Head of caudate nucleus (tissue), 42 donors: ENCODE measurements at places on chromosomes 2 and 18.
A peak's percentile ranks its signal among the peaks of the same experiment; 100 is the strongest.

- DNase-seq = no peak
Observed at GRCh38 chr2:43358410-43359201, 132.2 kb upstream of the ZFP36L2 start.

DNA sequence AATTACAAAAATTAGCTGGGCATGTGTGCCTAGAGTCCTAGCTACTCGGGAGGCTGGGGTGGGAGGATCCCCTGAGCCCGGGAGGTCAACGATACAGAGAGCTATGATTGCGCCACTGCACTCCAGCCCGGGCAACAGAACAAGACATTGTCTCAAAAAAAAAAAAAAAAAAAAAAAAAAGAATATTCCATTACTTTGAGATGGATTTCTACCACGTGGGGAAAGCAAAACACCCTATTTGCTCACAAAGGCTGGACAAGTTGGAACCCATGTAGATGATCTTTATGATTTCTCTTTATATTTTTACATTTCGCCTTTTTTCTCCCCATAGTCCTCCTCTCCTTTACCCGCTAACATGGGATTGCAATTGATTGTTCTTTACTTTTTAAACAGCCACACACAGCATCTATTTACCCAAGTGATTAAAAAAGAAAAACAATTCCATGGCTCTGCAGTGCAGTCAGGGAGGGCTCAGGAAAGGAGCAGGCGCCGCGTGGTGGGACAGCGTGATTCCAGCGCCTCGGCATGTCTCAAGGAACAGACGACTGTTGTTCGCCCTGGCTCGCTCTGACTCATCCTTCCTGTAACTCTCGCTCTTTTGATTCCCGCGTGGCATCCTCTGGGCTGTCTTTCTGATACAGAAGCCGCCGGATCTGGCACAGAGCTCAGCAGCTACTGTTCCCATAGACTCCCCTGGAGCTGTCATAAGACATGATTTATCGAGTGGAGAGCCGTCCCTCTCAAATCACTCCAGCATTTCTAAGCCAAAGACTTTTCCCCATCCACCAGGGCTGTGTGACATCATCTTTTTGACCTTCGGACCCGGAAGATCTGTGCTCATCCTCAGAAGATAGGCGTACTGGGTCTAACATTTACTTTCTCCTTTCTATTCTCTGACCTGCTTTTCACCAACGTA lies 230.4 kb upstream of the AGAP1 start:
- peak; percentile 91 for DNase-seq

DNA sequence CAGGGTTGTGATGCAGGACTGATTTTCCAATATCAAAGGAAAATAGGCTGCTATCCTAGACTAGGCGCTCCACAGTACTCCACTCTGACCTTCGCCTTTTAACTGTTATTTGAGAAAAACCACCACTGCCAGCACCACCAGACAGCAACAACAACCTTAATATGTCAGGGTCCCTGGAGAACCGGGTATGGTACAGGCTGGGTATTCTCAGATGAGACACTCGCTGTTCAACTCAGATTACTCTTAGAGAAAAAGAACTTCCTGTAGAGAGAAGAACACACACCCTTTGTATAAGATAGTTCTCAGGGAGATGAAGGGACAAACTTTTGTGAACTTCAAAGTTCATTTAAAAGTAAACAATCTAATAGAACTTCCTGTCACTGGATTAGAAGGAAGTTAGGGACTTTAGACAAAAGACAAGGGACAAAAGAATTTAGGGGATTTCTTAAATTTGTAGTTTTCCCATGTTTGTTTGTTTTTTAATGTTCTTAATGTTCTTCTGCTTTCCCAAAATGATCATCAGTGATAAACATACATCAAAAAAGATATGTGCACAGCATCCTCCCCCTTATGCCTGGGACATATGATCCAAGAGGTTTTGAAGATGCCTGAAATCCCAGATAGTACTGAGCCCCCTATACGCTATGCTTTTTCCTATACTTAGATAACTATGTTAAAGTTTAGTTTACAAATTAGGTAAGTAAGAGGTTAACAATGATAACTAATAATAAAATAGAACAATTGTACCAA lies 41.3 kb upstream of the PPP1R1C start:
- no peak for DNase-seq

DNA sequence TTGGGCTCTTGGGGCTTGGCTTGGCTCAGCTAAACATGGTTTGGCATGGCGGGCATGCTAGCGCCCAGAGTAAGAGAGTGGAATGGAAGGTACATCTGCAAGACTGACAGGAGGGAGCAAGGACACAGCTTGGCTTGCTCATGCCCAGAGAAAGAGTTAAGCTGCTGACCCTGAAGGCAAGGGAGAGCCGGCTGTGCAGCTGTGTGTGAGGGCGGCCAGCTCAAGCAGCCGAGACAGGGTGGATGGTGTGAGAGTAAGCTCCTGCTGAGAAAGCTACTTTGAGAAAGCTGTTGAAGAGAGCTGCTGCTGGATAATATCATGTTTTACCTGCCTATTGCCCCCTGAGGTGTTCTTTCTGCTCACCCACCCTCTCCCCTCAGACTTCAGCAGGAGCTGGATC lies 135.6 kb downstream of the CCBE1 start:
- no peak for DNase-seq

- DNase-seq = no peak
Observed at GRCh38 chr2:99648178-99648844, 158.5 kb upstream of the REV1 start.

GRCh38 chr18:75346671-75347070 lies 80.8 kb downstream of the SMIM21 start:
- DNase-seq = no peak

DNA sequence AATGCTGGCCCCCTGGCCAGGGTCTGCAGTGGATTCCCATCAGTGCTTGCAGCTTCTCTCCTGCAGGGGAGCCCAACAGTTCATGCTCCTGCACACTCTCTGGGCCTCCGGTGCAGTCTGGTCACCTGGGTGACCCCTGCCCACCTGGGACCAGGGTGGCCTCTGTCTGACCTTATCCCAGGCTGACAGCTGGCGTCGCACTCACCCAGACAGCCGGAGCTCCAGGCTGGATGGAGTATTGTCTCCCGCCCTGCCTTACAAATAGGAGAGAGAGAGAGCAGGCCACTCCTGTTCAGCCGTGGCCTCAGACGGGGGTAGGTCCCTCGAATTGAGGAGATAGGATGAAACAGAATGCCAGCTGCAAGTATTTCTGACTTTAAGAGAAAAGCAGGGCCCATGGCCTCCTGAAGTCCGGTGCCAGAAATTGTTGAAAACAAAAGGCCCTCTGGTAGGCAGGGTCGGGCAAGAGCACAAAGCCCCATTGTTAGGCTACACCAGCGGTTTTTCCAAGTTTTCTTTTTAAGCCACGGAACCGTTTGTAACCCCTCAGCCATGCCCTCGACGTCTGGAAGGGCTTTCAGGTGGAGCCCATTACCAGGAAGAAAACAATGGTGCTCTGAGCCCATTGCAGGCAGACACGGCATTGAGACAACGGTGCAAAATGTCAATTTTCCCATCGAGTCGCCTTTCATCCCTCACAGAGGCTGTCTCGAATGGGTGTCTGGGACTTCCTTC lies 258.4 kb downstream of the BCL11A start:
- DNase-seq = peak; percentile 38

- no peak for DNase-seq
Observed at GRCh38 chr2:85765081-85765731, 11.4 kb downstream of the ATOH8 start.

- no peak for DNase-seq
Observed at GRCh38 chr18:46570134-46570533, 86.9 kb downstream of the LOXHD1 start.

- DNase-seq = no peak
Observed at GRCh38 chr2:55418072-55418471, 1.6 kb downstream of the CCDC88A start.

GRCh38 chr2:69250981-69251380 lies 136.0 kb downstream of the GFPT1 start:
- DNase-seq = no peak

- no peak for DNase-seq
Observed at GRCh38 chr18:29912351-29912750, 1130.2 kb downstream of the DSC3 start.

GRCh38 chr18:50918153-50918552 lies 39.2 kb downstream of the ME2 start:
- DNase-seq = no peak

- DNase-seq = no peak
Observed at GRCh38 chr18:24013051-24013450, 1.5 kb upstream of the TTC39C start.

GRCh38 chr2:225182126-225182525 lies 139.9 kb upstream of the DOCK10 start:
- DNase-seq = no peak
